ENCODE measurements at places on chromosomes 12 and 14. TPM values are rescaled to one million over a fixed set of nuclear protein-coding genes. Genes with fewer than 3 reads are reported as not detected.

Gene HRK
- not detected for total RNA-seq

Gene CBLN3
- total RNA-seq = 0.29 TPM

Gene CCDC38
- not detected for total RNA-seq

Gene SFSWAP
- 12.3 TPM for total RNA-seq

Gene NEUROD4
- total RNA-seq = not detected

Gene ZC2HC1C
- total RNA-seq = 0.21 TPM

Gene TAS2R42
- total RNA-seq = not detected

Gene CCNT1
- total RNA-seq = 26.9 TPM

Gene GSC
- 4.4 TPM for total RNA-seq

Gene ACOT4
- total RNA-seq = 0.19 TPM

Gene KRT3
- total RNA-seq = not detected

Gene PRH2
- not detected for total RNA-seq

Gene GLT8D2
- 25.3 TPM for total RNA-seq

Gene SCNN1A
- total RNA-seq = 1.7 TPM

Gene APOLD1
- 2.7 TPM for total RNA-seq

Gene KCTD10
- total RNA-seq = 15.7 TPM

Gene RABGGTA
- 18.9 TPM for total RNA-seq

Gene VRTN
- not detected for total RNA-seq

Gene IL22
- not detected for total RNA-seq

Gene ART4
- total RNA-seq = not detected

Gene CCDC196
- total RNA-seq = not detected

Gene CATSPERB
- total RNA-seq = not detected

Gene TMCC3
- 0.43 TPM for total RNA-seq

Gene KLRG1
- 0.14 TPM for total RNA-seq

Gene MAP3K9
- total RNA-seq = 2.7 TPM

Gene CCDC60
- not detected for total RNA-seq

Gene B3GNT4
- total RNA-seq = 0.29 TPM

Gene WNT5B
- total RNA-seq = 3.8 TPM

Gene GARIN6
- total RNA-seq = not detected

Gene LRCOL1
- total RNA-seq = not detected

Gene IRF2BPL
- 8.7 TPM for total RNA-seq
